ENCODE measurements at places on chromosomes 3 and 15. TPM values are rescaled to one million over a fixed set of nuclear protein-coding genes. Genes with fewer than 3 reads are reported as not detected.
A peak's percentile ranks its signal among the peaks of the same experiment; 100 is the strongest.

DNA sequence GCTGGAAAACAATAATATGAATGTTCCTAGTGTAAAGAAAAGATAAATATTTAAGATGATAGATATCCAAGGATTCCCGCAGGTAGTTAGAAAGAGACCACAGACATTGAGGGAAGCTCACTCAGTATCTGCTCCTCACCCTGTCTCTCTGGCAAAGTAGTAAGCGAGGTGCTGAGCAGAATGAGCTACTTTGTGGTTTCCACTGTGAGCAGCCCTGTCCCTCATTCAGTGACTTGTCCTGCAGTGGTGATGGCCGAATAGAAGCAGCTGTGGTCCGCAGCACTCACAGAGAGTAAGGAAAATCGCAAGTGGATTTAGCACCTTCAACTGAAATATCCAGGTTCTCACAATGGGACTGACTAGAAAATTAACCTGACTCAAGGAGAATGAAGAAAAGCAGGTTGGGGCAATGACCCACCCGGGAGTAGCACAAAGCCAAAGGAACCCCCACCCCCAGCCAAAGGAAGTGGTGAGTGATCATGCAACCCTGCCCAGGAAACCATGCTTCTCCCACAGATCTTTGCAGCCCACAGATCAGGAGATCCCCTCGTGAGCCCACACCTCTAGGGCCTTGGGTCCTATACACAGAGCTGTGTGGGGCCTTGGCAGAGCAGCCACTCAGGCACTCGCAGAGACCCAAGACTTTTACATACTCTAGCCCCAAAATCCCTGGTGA is 21.8 kb upstream of the SLC25A38 start:
- no peak for DNase-seq

GRCh38 chr3:33989229-33989628 is 190.8 kb downstream of the PDCD6IP start:
- DNase-seq = no peak

GRCh38 chr3:8652324-8652987 is 7.9 kb upstream of the SSUH2 start:
- no peak for DNase-seq

ZKSCAN7 gene
- 5.7 TPM for total RNA-seq

DNA sequence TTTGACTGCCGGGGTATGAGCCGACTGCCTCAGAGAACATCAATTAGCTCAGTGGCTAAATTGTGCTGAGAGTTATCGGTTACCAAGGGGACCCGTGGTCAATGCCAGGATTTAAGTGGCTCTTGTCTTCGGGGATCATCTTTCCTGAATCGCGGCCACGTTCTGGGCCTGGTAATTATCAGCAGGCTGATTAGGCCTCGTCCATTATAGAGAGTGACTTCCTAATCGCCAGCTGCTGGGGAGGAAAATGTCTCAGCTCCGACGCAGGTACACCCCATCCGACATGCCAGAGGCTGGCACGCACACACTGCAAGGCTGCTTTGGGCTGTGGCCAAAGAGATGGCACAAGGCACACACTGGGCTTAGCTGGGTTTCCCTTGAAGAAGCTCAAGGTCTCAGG is 10.6 kb downstream of the TRH start:
- no peak for DNase-seq

ONECUT1 gene
- total RNA-seq = not detected

DNA sequence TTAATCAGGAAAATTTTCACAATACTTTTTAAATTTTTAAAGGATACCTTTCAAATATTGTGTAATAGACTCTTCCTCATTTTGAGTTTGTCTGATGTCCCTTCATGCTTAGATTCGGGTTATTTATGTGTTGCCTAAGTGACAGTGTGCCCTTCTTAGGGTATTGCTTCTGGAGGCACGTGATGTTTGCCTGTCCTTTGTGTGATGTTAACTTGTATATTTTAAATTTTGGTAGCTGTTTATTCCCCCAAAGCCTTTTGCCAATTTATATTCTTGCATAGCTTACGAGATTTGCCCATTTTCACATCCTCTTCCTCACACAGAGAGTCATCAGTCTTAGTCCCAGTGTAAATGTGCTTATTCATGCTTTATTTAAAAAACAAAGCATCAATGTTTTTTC is 433.1 kb downstream of the EPHB1 start:
- no peak for DNase-seq

NR1I2 gene
- 0.69 TPM for total RNA-seq

DNA sequence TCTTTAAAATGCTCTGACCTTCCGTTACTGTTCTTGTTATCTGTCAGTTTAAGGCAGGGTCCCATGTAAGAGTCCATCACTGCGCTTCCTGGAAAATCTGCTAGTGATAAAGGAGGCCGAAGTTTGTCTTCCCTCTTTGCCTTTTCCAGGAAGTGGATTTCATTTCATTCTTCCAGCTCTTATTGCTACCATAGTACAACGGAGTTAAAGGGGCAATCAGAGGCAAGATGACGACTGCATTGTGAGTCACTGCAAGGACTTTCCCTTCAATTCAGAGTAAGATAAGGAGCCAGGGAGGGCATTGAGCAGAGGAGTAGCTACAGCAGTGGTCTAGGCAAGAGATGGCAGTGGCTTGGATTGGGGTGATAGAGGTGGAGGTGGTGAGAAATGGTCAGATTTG is 17.2 kb upstream of the DET1 start:
- DNase-seq = no peak

DNA sequence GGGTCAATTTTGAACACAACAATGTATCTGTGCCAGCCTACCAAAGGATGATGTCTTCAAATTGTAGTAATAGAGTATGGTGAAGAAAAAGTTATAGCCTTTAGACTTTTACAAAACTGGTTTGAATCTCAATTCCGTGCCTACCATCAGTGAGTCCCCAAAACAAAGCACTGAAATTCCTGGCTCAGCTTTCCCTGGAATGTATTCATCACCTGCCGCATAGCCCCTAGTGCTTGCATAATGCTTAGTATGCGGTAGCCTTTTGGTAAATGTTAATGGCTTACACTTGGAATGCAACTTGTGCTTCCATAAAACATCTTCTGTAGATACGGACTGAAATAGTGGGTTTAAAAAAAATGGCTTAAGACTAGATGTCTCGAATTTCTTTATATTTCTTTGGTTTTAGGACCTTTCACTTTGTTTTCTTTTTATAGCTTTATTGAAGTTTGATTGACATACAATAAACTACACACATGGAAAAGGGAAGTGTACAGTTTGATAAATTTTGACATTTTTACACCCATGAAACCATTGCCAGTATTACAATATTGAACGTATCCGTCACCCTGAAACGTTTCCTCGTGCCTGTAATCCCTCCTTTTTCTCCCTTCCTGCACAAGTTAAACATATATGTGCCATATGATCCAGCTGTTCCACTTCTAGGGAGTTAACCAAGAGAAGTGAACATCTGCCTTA is 12.1 kb downstream of the SACM1L start:
- DNase-seq = no peak

C3orf85 gene
- total RNA-seq = not detected

DNA sequence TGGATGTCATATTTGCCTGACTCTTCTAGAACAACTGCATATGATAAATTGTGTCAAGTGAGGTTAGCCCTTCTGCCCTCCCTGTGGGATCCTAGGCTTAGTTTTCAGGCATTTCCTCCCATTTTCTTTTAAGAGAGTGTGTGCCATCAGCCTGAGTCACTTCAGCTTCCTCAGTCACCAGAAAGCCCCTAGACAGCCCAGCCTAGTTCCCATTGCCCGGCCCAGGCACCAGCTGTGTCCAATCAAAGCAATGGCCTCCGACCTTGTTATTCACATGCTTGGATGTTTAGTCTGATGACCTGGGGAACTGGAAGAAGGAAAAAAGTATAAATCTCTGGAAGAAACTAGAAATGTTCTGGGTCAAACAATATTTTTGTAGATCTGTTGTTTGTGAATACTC is 221.9 kb upstream of the LRIG1 start:
- DNase-seq = peak; percentile 18

UBAP1L gene
- total RNA-seq = 0.07 TPM

SLC41A3 gene
- total RNA-seq = 25.5 TPM

DNA sequence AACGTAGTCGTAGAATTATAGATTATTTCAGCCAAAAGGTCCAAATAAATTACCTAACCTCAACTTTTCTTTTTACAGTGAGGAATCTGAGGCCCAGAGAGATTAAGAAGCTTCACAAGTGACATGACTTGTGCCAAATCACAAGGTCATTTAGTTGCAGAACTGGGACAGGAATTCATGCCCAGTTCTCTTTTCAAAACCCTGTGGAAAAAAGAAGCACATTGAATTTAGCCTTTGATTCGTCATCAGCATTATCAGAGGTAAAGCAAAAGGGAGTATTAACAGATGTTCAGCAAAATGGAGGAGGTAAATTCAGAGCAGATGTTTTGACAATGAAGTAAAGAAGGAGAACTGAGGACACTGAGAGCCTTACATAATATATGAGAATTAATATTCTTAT is 4.5 kb downstream of the SERPINI2 start:
- DNase-seq = no peak

- no peak for DNase-seq
Measured at GRCh38 chr3:150511122-150511821, 35.0 kb downstream of the SERP1 start.

GRAMD1C gene
- total RNA-seq = 1.6 TPM

DNA sequence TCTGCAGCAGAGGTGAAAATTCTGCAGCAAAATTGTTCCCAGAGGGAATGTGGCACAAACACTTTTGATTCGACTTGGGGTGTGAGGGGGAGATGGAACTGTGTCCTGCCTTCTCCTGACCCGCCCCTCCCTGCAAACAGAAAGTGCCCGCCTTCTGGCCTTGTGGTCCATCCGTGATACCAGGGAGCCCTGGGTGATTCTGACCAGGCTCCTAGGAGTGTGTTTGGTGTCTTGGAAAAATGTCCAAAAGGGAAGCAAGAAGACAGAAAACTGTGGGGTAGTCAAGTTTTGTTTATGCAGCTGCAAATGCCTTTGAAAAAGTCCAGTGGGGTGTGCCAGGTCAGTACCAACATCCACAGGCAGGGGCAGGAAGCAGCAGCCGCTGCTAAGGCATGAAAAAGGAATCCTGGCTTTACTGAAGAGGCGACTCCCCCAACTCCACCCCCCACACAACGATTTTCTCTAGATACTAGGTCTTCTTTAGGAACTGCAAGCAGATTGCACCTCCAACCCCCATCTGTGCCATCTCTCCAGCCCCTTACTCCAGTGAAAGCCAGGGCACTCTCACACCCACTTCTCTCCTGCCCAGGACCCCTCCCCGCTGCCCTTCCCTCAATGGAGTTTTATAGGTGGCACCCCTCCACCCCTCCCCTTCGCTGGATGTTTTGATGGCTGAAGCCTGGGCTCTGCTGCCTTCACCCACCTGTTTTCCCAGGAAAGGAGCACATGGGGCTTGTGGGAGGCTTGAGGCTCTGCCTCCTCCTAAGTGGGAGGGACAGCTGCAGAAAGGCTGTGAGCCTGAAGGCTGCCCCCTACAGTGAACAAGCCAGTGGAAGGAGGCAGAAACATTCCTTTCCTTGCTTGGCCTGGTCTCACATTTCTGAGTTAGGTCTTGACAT is 82.4 kb upstream of the HERC1 start:
- DNase-seq = no peak

DNA sequence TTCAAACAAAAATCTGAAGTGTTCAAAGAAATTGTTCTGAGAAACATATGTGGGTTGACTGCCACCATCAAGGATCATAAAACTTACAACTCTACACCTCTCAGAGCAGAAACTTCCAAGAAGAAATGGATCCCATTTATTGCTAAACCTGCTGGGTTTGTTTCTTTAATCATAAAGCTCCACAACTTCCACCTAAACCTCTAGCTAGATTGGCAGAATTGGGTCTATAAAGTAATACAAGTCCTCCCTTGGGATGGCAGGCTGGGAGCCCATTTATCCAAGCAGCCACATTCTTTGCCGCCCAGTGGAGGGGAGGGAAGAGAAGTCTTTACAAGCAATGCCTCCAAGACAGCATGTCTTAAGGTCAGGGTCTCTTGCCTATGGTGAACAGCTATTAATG is 40.5 kb upstream of the CMTM8 start:
- DNase-seq = no peak

CCDC33 gene
- total RNA-seq = 2.5 TPM

GRCh38 chr3:178291574-178292370 is 244.5 kb upstream of the KCNMB2 start:
- no peak for DNase-seq

P3H2 gene
- total RNA-seq = 75.6 TPM

DNA sequence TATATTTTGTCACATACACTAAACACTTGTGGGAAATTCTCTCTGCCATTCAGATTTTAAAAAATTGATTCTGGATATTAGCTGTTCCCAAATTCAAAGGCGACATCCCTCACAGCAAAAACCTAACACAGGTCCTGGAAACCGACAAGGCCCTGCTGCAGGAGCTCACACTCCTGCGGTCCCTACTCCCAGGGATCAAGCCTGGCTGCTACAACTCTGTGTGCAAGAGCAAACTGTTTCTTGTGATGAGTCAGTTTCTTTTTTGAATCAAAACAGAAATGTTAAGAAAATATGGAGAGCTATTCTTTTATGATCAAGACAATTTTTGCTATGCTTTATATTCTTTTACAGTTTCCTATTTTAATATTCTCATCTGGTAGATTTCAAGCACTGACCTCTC is 51.0 kb upstream of the TJP1 start:
- DNase-seq = no peak

KLHL40 gene
- not detected for total RNA-seq

FOXB1 gene
- not detected for total RNA-seq

DNA sequence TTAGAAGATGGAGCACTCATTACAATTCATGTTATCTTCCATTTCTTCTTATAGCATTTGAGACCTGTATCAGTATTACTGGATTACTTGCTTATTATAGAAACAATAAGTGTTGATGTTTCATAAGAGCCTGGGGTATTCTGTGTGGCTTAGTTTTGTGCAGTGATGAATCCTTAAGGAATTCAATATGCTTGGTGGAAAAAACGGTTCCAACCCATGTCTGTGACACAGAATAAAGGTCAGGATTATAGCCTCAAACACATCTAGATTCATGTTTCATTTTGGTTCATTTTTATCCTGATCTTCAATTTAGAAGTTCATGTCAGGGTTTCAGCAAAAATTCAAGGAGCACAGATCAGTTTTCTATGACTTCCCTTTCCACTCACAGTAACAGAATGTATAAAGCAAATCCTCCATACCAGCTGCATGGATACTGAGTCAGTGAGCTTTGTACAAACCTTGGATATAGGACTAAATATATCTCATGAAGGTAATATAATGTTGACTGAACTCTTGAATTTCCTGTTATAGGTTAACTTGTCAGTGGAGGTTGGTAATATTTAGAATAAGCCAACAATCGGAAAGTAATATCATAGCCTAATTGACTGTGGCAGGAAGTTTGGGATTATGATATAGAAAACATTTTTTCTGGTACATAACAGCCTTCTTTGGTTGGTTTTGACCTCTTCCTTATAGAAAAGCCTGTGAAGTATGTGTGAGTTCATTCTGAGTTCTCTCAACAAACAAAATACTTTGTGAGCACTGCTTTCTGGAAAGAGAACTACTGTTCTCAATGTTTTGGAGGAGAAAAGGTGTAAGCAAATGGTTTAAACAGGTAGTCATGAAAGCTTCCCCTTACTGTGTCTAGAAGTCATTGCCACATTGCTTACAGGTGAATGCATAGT is 218.2 kb upstream of the TPM1 start:
- no peak for DNase-seq

GRCh38 chr3:45979378-45979777 is 16.2 kb downstream of the FYCO1 start:
- DNase-seq = no peak

Data from epithelial cell of proximal tubule (primary cell).